ENCODE measurements at places on chromosomes 16 and 17.

GRCh38 chr16:2054543-2055245 lies 6.9 kb downstream of the TSC2 start:
- peak; percentile 61 for DNase-seq

DNA sequence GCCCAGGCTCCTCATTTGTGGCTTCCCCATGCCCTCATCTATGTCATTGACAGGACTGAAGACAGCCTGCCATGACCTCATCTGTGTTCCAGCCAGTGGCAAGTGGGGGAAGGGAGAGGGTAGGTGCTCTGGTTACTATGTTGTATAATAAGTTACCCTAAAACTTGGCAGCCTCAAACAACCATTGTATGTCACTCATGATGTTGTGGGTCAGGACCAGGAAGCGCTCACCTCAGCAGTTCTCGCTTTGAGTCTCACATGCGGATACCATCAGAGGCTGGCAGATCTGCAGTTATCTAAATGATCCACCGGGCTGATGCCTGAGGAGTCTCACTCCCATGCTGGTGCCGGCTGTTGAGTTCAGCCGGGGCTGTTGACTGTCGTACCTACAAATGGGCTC lies 89.0 kb upstream of the TMEM97 start:
- DNase-seq: no peak

GRCh38 chr16:72188541-72188940 lies 16.6 kb upstream of the PMFBP1 start:
- no peak for DNase-seq

DNA sequence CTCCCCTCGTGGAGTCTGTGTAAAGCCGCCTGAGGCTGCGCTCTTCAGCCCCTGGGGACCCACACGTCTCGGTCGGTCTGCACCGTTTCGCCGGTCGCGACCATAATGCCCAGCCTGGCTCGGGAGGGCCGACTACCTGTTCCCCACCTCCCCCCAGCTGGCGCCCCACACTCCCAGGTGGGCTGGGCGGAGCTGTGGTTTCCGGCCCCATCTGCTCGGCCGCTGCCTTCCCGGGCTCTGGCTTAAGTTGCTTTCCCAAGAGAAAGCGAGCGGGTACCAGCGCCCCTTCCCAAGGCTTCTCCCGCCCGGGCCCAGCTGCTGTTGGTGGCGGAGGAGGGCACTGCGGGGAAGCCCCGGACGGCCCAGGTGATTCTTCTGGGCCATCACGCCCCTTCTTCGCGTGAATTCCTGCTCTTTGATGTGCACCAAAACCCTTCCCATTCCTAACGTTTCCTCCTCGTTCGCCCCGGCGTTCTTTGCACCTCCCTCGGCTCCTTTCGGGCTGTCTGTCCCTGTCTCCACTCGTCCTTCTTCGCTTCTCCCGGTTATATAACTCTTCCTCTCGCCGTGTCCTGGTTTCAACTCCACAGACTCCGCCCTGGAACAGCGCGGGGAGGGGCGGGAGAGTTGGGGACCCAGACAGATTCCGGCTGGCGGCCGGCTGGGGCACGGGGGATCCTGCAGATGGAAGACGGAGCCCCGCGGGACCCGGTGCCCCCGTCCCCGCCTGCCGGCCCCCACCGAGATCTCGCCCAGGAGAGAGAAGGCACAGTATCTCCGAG lies 2.0 kb downstream of the KDM6B start:
- peak; percentile 46 for DNase-seq

DNA sequence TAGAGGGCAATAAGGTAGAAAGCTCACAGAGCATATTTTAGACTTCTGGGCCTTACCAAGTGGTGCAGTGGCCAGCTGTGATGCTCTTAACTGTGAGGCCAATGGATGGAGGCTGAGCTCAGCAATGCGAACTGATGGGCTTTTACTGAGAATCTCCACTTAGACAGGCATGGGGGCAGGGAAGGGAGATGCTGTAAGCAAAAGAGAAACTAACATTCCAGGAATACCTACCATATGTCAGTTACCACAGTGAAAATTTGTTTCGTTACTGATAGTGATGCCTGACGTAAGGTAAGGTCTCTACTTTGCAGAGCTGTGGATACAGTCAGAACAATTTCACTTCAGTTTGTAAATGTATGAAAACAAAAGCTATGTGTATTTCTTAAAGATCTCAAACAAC lies 250.6 kb upstream of the ZFHX3 start:
- no peak for DNase-seq

DNA sequence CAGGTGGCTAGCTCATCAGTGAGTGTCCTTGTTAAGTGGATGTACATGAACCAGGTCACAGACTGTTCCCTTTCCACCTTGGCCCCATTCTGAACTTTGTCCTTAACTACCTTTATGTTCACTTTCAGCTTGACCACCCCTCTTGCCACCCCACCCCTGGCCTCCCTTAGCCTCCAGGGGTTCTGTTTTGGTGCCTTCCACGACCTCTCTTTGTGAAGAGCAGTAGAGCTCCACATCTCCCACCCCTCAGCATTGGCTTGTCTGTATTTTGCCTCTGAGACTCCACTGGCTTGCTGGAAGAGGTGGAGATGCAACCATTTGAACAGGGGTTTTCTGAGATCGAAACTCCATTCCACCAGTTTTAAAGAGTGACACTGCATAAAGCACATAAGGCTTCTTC lies 123.5 kb downstream of the RGS9 start:
- DNase-seq: no peak

DNA sequence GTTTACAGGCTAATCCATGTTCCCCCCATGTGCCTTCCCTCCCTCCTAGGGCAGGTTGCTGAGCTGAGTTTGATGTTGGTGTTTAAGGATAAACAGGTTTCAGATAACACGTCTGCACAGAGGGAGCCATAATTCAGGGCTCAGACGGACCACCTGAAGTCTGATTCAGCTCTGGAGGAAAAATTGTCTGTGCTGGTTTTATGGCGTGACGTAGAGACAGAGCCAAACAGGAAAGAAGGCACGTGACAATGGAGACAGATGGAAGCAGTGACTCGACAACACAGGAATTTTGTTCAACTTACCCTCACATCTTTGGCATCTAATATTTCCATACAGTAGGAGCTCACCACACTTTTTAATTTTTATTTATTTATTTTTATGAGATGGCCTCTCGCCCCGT lies 10.7 kb upstream of the USP10 start:
- DNase-seq: no peak

DNA sequence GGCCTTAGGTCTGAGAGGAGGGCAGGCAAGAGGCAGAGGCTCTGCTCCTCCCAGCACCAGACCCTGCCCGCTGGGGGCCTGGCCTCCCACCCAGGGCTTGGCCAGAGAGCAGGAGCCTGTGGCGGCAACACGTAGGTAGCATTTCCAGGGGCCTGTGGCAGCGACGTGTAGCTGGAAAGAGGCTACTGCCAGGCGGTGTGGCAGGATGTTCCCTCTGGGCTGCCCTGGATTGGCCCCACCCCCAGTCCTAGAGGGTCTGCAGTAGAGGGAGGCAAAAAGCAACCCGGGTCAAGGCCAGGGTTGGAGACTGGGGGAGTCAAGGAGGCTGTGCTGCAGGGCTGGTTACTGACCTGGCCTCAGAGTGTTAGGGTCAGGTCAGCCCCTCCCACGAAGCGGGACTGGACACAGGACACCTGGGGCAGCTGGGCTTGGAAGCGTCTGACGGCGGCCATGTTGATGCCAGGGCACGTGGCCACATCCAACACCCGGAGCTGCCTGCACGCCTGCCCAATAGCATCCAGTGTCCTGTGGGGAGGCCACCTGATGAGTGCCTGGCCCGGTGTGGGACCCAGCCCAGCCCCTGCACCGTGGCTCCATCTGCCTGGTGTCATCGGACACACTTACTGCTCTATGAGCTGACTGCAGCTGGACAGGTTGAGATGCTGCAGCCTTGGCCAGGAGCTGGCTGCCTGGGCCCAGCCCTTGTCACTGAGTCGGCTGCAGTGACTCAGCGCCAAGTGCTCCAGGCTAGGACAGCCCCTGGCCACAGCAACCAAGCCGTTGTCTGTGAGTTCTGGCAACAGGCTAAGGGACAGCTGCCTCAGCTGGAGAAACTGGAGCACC lies 8.5 kb downstream of the ELMO3 start:
- DNase-seq: no peak

DNA sequence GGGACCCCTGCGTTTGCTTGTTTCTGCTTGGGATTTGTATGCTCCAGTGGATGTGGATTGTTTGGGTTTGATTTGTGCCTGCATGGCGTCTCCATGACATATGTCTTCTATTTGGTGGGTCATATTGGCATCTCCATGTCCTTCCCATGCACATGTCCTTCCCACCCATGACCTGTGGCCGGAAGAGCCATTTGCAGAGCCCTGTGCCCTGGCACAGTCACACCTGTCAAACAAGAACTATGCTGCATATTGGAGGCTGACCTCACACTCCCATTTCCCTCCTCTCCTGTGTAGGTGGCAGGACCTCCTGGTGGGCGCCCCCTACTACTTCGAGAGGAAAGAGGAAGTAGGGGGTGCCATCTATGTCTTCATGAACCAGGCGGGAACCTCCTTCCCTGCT lies 15.8 kb downstream of the ITGA3 start:
- DNase-seq: no peak

DNA sequence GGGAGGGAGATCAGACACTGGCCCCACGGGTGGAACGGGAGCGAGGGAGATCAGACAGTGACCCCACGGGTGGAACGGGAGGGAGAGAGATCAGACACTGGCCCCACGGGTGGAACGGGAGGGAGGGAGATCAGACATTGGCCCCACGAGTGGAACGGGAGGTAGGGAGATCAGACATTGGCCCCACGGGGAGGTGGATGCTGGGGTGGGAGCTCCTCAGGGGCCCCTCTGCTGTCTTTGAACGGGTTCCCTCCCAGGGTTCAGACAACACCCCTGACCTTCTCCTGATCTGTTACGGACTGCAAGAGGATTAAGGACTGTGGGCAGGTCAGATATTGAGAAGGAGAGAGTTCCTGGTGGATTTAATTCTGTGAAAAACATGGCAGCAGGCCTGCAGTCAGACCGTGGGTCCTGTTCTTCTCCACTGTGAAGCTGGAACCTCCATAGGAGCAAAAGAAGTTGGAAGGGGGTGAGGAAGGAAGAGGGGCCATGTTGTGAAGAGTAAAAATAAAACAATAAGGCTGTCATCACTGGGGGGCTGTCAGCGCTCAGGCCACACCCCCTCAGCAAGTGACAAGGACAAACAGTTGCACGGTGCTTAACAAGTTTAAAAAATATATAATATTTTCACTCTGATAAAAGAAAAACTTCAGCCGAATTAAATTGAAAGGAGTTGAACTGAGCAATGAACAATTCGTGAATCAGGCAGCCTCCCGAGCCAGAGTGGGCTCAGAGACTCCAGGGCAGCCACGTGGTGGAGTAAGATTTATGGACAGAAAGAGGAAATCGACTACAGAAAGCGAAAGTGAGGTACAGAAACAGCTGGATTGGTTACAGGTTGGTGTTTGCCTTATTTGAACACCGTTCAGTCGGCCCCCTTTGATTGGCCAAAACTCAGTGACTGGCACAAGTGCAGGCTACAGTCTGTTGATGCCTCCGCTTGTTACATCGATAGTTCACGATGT lies 348.7 kb upstream of the TNRC6C start:
- DNase-seq: no peak

DNA sequence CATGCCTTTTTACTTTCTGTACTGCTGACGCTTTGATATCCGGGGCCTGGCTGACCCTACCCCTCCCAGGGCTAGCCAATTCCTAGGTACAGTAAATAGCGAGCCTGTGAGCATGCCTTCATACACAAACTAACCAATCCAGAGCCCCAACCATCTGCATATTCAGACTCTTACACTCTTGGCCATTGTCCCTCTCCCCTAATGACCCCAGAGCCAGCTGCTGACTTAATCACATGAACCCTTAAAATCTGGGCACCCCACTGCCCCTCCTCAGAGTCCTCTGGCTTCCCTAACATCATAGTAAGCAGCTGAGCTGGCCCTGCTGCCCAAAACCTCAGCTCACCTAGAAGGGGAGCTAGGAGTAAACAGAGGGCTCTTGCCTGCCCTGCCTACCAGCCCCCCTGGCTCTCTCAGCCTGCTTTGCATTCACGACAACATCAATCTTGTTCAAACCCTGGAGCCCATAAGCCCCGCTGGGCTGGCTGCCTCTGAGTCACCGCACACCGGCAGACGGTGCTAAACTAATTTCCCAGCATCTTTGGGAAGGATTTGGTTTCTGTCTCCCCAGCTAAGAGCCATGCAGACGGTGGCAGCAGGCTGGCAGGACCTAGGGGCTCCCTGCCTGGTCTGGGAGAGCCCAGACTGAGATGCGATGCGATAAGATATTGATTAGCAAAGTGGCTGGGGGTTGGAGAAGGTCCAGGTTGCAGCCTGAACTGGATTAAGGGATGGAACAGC lies 63.2 kb downstream of the CLEC19A start:
- no peak for DNase-seq

DNA sequence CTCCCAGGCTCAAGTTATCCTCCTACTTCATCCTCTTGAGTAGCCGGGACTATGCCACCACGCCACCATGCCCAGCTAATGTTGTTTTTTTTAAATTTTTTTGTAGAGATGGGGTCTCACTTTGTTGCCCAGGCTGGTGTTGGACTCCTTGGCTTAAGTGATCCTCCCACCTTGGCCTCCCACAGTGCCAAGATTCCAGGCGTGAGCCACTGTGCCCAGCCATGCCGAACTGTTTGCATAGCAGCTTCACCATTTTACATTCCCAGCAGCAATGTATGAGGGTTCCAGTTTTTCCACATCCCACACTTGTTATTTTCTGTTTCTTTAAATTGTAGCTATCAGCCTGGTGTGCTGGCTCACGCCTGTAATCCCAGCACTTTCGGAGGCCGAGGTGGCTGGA lies 2.2 kb upstream of the CTRB1 start:
- DNase-seq: no peak

DNA sequence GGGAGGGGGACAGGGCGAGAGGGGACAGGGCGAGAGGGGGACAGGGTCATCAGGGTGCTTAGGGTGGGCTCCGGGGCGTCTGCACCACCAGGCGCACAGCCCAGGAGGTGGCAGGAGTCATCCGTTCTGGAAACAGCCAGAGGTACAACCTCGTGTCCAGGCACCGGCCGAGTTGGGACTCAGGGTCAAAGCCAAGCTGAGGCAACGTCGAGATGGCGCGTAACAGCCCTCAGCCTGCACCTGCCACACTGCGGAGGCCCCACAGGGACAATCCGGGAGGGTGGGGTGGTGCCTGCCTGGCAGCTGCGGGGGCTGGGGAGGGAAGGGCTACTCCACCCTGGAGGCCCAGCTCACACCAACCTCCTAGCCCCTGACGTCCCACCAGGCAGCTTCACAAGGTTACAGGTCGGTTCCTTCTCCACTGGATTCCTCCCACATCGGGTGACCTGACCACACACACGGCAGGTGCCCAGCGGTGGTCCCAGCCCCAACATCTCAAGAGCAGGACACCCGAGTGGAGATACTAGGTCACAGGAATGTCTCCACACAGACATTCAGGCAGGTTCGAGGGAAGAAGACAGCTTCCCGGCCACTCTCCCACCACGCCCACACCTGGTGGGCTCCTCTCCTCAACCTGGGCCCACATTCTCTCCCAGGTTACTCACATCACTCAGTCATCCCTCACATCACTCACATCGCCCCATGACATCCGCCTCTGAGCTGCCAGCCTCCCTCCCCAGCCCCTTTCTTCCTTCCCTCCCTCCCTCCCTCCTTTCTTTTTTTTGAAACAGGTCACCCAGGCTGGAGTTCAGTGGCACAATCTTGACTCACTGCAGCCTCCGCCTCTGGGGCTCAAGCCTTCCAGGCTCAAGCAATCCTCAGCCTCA lies 47.3 kb downstream of the RPH3AL start:
- no peak for DNase-seq

GRCh38 chr16:81716478-81717225 lies 62.4 kb upstream of the PLCG2 start:
- no peak for DNase-seq
